ENCODE measurements at places on chromosomes 6 and 20.

- DNase-seq = no peak
Observed at GRCh38 chr6:52376763-52377162, 14.8 kb downstream of the PAQR8 start.

GRCh38 chr6:17417817-17418216 is 24.4 kb downstream of the CAP2 start:
- DNase-seq = no peak

DNA sequence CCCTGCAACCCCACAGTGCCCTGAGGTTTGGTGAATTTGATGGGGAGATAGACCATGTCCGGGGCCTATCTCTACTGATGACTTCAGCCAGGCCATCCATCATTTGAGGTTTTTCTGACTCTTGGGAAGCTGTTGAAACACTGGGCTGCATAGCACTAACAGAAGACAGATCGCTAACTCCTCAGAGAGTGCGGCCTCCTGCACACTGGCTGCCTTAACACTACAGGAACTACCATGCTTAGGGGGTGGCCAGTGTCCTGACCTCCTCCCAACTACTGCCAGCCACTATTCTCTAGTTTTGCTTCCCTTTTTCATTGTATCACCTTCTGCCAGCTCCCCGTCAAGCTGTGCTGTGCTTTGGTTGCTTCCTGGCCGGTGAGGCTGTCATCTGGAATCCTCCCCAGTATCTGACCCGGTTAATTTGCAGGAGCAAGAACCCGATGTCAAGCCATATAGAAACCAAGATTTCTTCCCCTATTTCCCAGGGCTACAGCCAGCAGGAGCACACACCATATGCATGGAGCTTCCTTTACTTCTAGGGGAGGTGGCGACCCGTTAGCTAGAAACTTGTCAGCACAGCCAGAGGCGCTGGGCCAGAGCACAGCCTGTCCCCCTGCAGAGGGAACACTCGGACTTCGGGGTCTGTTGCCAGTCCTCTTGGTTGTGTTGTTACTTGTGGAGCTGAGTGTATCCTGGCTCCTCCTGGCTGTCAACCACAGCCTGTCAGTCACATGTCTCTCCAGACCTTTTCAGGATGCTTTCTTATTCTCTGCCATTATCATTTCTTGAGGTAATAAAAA is 57.3 kb upstream of the TRAF3IP2 start:
- no peak for DNase-seq

GRCh38 chr6:79813143-79813850 is 134.1 kb downstream of the ELOVL4 start:
- no peak for DNase-seq

DNA sequence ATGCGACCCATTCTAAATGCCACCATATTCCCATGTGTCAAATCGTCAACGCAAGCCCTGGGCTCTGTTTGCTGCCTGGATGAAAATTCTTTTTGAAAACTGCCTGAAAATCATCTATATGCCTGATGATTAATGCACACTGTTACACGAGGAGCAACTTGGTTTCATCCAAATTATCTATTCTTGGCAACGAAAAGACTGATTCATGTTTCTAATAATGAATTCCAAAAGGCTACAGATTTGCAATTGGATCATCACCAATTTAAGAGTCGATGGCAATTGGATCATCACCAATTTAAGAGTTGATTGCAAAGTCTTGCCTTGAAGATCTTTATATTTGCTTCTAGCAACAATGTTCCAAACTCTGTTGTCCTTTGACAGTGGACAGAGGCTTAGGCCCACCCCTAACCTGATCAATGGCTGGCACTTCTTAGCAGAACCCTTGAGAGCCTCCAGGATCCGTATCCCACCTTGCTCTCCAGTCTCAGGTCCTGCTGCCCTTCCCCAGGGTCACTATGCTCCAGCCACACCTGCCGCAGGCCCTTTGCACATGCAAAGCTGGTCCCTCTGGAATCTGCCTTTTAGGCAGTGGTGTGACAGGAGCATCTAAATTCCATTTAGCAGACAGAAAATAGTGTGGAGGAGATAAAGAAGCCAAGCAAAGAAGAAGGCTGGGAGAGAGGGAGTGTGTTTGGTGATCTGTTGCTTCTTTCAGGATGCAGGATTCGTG is 460.9 kb upstream of the SULF2 start:
- no peak for DNase-seq

- DNase-seq = no peak
Observed at GRCh38 chr6:163872335-163872734, 457.8 kb downstream of the QKI start.

DNA sequence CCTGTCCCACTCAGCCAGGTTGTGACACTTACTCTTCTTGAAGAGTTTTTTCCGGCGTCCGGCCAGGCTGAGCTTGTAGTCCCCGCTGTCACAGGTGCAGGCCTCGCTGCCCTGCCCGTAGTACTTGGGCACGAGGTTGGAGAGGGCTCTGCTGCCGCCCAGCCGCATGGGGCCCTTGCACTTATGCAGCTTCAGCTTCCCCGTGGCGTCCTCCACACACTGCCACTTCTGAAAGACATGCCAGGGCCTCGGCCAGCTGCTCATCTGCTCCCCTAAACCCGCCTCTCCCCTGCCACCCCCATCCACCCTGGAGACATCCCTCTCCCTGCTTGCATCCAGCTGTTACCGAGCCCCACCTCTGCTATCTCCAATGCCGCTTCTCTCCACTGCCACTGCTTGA is 113.1 kb downstream of the SULF2 start:
- DNase-seq = no peak
